Right cardiac atrium (tissue), 5 donors: ENCODE measurements at places on chromosomes 16 and 17.

- DNase-seq: no peak
Observed at GRCh38 chr17:65987988-65988387, 203.9 kb downstream of the CEP112 start.

DNA sequence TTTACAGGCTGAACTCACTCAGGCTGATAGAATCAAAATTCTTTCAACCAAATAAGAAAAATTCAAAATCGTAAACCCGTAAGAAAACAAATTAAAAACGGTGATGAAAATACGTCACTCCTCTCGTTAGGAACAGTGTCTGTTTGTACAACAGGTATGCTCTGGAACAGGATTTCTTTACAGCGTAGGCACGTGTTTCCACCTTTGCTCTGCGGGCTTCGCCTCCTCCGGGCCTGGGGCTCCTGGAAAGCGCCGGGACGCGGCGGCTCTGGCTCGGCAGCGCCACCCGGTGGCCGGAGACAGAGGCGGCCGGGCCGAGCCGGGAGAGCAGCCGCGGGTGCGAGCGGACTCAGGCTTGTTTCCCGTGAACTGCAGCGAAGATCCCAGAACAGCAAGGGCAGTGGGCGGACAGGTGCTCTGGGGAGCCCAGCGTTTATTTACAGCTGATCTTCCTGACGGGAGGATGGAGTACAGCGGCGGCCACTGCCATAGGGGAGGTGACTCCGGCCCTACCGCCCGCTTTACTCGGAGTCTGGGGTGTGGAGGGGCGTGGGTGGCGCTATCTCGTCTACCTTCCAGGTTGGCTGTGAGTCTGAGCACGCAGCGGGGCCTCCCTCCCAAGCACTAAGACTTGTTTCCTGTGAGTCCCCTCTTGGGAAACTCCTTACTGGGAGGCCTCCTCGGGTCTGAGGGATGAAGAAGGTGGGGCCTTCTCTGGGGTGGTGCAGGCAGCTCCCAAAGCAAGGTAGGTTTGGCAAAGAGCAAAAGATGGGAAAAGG is 40.5 kb upstream of the ATP2A3 start:
- peak; percentile 78 for DNase-seq

DNA sequence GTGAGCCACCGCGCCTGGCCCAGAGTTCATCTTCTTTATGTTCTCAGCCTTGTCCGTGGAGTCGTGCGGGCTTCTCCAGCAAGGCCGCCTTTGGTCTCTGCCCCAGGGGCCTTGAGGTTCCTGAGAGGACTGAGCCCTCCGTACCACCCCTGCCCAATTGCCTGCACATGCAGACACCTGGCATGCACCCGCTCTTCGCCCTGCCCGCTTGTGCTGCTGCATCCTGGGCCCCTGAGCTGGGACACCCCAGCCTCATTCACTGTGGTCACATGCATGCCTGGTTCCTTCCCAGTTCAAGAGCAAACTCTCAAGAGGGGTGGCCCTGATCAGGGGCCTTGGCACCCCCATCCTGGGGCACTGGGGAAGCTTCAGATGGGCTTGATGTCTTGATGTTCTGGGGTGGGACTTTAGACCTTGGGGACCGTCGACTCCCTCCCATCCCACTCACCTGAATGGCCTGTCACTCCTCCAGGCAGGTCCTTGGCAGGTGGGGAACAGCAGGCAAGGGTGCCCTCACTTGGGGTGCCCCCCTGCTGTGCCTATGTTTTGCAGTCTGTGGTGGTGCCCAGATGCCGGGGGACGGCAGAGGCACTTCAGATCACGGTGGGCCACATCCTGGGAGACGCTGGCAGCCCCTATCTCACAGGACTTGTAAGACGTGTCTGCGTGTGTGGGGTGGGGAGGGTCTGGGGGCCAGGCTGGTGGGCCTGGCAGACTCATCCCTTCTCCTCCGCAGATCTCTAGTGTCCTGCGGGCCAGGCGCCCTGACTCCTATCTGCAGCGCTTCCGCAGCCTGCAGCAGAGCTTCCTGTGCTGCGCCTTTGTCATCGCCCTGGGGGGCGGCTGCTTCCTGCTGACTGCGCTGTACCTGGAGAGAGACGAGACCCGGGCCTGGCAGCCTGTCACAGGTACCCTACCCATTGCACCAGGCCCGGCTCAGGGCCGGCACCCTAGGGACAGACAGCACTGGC is 12.7 kb upstream of the SPNS2 start:
- no peak for DNase-seq

GRCh38 chr17:8673612-8674011 is 43.1 kb upstream of the MYH10 start:
- peak; percentile 75 for DNase-seq

DNA sequence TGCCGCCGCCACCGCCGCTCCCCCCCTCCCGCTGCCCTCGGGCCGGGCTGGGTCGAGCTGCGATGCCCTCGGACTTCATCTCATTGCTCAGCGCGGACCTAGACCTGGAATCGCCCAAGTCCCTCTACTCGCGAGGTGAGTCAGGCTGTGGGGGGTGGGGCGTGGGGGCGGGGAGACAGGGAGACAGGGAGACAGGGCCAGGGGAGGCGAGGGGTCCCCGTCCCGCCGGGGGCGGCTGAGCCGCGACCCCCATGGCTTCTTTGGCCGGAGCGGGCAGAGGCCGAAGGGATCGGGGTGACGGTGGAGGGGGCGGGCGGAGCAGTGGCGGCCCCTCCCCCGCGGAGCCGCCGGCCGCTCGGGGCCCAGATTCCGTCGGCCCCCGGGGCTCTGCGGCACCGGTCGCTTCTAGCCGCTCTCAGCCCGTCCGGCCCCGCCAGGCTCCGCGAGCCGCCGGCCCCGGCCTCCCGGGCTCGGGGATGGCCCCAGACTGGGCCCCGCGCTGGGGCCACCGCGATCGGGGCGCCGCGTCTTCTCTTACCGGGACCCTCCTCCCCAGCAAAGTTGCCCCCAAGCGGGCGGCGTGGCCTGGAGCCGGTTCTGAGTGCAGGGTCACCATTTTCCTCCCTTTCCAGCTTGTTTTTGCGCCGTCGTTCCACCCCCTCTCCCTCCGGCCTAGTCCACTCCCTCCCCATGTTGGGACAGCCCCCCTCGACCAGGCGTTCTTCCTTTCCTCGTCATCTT is 644 bp downstream of the NFAT5 start:
- peak; percentile 86 for DNase-seq

- peak; percentile 73 for DNase-seq
Observed at GRCh38 chr17:82775001-82775823, 23.3 kb downstream of the TBCD start.

DNA sequence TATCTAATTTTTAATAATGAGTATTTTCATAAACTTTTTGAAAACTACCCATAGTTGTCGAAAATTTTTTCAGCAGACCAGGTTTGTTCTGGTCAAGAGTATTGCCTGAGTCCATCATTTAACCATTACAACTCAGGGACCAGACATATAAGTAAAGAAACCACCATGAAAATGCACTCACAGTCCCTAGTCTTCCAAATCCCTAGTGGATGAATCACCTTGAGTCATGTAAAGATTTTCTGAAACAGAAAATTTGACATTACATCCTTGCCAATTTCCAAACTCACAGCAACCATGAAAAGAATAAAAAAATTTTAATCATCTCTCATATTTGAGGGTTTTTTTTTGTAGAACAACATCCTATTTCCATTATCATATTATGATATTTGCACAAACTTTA is 1337.5 kb upstream of the CDH8 start:
- DNase-seq: no peak

- peak; percentile 51 for DNase-seq
Observed at GRCh38 chr16:89829630-89830437, 1.6 kb downstream of the SPIRE2 start.

DNA sequence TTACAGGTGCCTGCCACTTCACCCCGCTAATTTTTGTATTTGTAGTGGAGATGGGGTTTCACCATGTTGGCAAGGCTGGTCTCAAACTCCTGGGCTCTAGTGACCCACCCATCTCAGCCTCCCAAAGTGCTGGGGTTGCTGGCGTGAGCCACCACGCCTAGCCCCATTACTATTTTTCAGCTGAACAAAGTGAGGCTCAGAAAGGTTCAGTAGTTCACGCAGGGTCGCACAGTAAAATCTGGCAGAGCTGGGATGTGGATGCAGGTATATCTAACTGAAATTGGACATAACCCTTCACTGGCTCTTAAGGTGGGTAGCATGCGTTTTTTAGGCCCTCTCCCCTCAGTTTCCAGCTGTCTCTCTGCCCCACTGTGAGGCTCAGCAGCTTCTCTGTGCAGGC is 7.2 kb downstream of the AQP8 start:
- no peak for DNase-seq

- DNase-seq: peak; percentile 43
Observed at GRCh38 chr17:82889496-82890338, 49.9 kb upstream of the ZNF750 start.

DNA sequence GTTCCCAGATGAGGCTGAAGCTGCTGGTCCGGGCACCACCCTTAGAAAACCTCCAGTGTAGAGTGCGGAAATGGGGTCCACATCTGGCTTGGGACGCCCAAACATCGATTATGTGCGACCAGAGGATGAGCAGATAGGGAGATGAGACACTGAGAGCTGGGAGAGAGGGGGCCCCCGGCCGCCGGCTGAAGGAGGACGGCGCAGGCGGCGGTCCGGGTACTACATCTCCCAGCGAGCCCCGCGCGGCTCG is 182 bp upstream of the SPECC1 start:
- DNase-seq: no peak

DNA sequence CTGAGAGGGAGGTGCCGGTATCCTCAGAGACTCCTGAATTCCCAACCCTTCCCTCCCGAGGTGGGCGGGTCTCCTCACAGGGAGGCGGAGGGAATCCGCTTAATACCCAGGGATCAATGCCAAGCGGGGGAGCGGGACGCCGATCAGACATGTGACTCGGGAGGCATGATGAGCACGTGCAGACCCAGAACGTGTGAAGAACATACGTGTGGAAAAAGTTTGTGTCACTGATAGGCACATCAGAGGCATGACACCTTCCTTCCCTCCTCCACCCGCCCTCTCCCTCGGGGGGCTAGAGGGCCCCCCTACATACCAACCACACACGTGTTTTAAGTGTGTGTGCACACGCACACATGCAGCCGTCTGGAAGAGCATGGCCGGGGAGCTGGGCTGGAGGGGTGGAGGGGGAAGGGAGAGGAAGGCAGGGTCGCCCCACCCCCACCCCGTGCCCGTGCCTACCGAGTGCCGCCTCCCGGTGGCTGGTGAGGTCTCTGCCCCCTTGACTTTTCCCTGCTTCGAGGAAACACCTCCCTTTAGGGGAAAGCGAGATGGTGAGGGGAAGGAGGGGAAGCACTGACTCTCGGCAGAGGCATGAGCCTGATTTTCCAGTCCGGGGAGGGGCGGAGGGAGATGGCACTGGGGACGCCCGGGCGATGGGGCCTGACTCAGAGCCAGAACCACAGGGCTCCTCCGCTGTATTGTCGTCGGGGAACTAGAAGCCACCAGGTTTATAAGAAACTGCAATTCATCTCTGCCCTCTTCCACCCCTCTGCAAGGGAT is 12.1 kb upstream of the TBX21 start:
- no peak for DNase-seq

- no peak for DNase-seq
Observed at GRCh38 chr17:9028988-9029570, 7.8 kb downstream of the NTN1 start.

DNA sequence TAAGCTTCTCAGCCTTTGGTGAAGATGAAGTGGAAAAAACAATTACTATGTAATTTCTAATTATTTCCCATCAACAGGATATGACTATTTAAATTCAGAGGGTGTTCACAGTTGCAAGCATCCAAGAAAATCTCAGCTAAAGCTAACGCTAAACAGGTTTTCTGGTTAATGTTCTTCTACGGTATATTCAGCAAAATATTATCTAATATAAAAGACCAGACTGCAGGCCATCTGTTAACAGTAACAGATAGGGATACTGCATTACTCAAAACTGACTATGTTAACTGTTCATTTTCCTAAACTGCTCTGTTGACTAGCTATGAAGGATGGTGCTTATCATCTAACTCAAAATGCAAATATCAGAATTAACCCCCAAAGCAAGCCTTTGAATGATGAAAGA is 32.8 kb downstream of the GLG1 start:
- DNase-seq: no peak

DNA sequence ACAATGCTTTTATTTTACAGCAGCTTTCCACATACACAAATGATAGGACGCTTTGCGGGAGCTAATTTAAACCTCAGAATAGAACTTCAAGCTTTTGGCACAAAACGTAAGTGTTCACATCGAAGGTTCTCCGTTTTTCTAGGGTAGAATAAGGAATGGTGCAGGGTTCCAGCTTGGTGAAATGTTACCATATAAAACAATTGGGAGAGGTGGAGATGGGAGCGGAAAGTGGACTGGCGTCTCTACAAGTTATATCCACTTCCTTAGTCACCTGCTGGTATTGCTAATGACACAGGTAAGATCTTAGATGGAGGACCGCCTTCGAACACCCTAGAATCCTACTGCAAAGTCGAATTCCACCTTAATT is 1.7 kb upstream of the NXN start:
- DNase-seq: no peak

DNA sequence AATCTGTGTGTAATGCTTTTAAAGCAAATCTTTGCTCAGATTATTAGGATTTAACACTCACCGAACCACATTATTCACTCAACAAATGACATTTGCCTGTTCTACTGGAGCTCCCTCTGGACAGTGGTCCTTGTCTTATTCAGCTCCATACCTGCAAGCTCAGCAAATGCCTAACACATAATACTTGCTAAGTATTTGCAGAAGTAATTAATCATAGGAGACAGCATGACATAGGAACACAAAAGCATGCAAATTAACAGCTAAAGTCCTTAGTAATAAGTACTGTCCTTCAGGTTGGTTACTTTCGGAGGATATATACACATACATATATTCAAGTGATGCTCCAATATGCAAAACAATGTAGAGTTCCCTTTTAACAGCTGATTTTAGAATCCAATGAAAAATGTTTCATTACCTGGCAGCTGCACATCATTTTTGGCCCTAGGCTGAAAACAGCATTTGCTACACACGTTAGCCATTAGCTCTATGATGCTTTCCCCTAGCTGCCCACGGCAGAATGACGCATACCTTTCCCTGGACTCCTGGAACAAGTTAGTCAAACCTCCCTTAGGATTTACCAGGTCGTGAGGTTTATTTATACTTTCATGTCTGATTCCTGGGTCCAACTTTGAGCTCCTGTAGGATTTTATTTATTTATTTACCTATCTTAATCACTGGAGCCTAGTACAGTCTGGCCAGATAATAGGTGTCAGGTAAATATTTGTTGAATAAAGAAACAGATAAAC is 8.6 kb downstream of the BRD7 start:
- DNase-seq: no peak

- DNase-seq: no peak
Observed at GRCh38 chr16:86368261-86368660, 142.1 kb upstream of the FOXF1 start.

DNA sequence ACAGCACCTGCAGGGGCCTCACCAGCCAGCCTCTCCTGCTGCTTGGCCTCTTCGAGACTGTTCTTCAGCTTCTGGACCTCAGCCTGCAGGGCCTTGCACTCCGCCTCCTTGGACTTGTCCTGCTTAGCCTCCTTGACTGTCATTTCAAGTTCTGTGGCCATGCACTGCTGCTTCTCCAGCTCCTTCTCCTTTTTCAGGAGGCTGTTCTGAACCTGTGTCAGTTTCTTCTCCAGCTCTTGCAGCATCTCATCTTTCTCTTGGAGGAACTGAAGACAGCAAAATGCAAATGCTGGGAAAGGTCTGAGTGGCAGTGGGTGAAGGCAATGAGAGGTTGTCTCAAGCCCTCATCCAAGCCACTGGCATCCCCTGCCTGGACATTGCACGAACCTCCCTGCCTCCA is 39.1 kb downstream of the DHX38 start:
- DNase-seq: no peak

- DNase-seq: no peak
Observed at GRCh38 chr17:56798916-56799315, 34.8 kb downstream of the C17orf67 start.
